ENCODE measurements at places on chromosomes 7 and 10.
A peak's percentile ranks its signal among the peaks of the same experiment; 100 is the strongest.

DNA sequence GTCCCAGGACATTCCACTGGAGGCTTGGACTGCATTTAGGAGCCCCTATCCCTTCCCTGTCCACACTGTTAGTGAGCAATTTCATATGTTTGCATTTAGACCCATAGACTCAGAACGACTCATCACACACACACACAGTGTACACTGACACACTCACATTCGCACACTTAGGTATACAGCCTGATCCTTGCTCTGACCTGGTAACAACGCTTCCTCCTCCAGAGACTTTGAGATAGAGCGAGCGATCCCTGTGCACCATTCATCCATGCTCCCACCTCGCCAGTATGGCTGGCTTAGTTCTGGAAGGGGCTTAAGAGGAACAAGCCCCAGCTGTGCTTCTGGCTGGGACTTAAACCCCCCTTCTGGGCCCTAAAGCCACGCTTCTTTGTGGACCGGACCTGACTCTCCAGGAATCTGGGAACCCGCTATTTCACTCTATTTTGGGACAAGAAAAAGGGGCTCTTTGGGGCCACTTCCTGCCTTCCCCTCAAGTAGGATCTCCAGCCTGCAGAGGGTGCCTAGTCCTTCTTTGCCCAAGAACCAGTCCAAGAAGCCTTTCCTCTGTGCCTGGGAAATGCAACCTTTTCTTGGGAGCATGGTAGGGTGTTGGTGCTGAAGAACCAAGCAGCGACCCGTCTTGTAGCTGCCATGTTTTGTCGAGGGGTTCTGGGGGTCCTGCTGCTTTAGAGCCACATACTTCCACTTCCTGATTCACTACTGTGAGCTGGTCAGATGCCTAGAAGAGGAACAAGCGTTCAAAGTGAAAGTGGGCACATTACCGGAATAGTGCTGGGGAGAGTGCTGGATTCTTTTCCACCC, 1.1 kb upstream of the HOXA13 start:
- no peak for DNase-seq

DNA sequence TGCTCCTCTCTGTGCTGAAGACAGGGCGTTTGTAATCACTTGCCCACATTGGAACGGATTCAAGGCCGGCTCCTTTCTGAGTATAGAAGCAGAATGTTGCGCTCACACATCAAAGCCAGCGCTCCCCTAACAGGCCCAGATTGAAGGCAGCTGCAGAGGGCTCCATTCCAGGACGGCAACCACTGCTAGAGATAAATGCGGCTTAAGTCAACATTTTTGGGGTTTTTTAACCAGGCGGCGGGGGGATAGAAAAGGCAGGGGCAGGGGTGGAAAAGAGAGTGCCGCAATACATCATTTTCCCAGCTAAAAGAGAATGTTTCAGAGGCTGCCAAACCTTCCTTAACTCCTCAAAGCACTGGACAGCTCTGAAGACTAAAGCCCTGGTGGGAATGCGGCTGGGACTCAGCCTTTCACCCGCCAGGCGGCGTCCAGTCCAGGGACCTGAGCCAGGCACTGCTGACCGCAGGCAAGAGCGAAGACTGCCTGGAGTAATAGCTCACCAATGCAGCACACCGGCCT, 189.6 kb downstream of the TNS3 start:
- DNase-seq = no peak

DNA sequence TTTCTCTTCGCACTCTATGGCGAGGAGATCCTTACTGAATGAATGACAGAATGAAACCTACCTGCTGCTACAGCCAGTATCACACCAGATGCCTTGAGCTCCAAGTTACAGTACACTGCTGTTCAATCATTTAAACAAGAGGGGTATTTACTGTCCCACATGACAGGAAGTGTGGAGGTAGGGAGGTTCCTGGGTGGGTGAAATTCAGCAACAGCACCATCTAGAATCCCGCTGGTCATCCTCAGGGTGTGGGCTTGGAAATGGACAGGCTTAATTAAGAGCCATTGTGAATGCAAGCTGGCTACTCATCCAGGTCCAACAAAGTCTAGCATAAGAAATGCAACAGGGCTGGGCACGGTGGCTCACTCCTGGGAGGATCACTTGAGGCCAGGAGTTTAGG, 14.7 kb downstream of the CYTH3 start:
- no peak for DNase-seq

DNA sequence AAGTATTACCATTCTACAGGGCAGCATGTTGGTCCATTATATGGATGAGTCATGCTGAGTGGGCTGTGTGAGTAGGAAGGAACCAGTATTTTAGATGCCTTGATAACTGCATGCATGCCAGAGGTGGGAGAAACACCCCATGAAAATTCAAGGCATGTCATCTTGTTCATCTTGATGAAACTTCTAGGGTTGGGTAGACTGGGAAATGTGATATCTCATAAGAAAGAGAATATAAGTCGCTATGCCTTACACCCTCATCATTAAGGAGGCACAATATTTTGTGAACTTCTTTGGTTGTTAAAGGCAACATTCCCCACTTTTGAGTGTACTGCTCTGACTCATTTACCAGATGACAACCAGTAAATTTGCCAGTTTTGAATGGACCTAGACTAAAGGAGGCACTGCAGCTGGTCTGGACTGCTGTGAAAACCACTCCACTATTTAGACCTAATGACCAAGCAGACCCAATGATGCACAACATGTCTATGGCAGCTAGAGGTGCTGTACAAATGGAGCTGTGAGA, 48.0 kb downstream of the ZNF365 start:
- no peak for DNase-seq

GRCh38 chr10:35058134-35058533, 32.0 kb downstream of the CUL2 start:
- no peak for DNase-seq

DNA sequence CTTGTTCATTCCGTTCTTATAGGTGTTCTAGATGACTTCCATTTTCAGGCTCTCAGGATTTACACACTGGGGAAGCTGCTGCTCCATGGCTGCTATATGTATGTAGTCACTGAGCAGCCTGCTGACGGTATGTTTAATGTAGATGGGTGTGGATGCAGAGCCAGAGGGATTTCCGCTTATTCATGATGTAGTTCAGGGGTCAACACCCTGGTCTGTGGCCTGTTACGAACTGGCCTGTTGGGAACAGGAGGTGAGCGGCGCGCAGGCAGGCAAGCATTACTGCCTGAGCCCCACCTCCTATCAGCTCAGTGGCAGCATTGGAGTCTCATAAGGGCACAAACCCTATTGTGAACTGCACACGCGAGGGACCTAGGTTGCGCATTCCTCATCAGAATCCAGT, 33.9 kb downstream of the DNAJB6 start:
- DNase-seq = no peak

DNA sequence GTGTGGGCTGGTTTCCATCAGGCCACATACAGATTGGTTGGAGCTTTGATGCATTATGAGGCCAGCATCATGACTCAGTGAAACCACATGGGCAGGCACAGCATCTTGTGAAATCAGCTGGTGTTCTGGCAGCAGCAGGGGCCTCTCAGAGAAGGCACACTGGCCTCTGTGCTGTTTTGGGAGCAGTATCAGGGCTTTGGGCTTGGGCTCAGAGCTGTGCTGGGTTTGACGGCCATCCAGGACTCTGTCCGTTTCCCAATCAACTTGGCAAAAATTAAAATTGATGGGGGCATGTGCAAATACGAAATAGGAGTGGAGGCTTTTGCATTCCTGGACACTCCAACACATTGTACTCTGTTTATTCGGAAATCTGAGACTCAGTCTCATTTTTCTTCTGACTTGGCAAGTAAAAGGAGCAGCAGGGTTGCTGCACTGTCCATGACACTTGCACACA, 190.9 kb downstream of the BMPER start:
- DNase-seq = peak; percentile 58

DNA sequence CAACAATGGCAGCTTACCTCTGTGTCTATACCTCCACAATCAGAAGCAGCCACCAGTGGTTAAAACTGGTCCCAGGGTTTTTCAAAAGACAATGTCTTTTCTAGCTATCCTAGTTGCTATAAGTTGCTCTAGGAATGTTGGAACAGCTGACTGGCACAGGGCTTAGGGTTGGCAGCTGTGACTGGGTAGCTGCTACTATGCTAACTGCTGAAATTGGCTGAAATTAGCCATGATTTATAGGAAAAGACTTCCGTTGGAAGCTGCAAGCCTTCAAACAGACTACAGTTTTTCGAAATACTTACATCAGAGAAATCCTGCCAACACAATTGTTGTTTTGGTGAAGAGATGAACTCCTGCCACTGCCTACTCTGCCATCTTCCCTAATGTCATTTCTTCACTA, 102.3 kb downstream of the MKX start:
- no peak for DNase-seq

GRCh38 chr10:77582710-77583115, 54.9 kb downstream of the KCNMA1 start:
- no peak for DNase-seq

GRCh38 chr10:63313066-63313717, 152.6 kb downstream of the JMJD1C start:
- DNase-seq = no peak

DNA sequence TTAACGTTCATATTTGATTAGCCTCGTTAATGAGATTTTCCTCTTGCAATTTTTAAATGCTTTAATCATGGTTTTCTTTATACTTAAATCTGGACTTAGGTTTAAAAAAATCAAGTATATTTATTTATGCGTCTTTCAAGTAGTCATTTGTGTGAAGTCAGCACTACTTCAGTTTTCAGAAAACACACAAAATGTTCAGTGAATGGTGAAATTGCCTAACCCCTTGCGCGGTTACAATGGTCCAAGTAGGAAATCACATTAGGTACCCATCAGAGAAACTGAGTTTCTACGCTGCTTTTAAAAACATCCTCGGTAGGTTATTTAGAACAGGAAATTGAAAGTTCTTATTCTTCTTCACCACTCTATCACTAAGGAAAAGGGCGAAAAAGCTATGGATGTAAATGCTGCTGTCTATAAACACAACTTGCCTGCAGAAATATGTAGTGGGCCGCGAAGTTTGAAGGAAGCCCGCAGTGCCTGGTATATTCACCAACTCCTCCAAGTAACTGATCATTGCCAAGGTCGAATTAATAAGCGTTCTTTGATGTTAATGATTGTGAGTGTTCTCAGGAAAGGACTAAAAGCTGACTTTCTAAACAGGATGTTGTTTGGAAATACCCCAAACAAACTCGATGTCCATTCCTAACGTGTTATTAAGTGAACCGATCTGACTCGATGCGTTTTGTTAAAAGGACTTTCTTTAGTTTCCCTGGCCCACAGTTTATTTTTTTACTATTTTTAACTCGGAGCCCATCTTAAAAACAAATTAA, 1.0 kb downstream of the SYPL1 start:
- no peak for DNase-seq

DNA sequence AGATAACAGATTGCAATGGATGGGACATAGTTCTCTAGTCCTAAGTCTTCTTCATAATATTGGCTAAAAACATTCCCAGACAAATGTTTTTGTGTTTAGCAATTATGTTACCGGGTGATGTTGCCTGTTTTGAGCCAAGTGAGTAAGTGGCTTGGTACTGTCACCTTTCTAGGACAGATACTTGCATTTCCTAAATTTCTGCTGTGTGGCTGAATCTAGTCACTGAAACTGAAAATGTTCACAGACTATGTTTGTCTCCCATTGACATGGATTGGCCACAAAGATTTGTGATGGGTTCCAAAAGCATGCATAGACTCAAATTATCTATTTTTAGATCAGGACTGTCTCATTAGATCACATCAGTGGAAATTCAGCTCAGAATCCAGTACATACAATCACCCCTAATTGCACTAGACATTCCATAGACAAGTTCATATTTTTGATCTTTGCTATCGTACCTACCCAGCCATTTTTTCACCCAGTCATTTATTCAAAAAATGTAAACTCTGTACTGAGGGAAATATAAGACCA, 1222.1 kb upstream of the AUTS2 start:
- no peak for DNase-seq

GRCh38 chr7:65979583-65980477, 2.2 kb downstream of the GUSB start:
- DNase-seq = no peak

DNA sequence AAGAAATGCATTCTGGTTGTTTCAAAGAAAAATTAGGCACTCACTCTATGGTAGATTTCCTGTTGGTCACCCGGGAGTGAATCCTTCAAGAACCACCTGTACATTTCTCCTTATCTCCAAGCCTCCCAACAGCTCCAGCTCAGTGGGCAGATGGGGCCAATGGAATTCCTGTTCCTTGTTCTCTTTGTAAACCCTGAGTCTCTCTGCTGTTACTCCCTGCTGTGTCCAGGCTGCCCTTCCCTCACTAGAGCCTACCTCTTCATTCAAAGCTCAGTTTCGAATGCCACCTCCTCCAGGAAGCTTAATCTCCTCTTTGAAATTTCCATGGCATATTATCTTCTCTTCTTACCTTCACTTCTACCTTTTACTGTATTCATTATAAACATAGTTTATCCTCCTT, 3.5 kb upstream of the BMPER start:
- DNase-seq = no peak

DNA sequence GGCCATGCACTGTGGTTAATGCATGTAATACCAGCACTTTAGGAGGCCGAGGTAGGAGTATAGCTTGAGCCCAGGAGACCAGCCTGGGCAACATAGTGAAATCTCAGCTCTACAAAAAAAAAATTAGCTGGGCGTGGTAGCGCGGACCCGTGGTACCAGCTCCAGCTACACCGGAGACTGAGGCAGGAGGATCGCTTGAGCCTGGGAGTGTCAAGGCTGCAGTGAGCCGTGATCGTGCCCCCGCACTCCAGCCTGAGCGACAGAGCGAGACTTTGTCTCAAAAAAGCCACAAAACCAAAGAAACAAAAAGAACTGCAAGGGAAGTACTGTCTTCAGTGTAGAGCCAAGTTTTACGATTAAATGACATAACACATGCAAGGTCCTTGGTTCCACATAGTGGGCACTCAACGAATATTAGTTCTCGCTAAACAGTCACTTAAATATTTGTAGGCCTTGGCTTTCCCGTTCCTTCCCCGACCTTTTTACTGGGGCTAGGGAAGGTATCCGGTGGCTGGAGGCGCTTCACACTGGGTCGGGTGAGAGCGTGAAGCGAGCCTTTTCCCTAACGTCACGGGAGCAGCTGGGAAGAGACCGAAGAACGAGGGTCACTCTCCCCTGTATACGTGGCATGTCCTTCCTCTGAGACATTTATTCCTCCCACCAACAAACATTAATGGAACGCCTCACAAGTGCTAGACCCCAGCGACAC, 993 bp upstream of the SND1 start:
- DNase-seq = peak; percentile 8

All from prostate gland (tissue), 2 donors.